ENCODE measurements at places on chromosomes 11 and 22. TPM values are rescaled to one million over a fixed set of nuclear protein-coding genes. Genes with fewer than 3 reads are reported as not detected.

The INPP5J gene
- total RNA-seq: 7.0 TPM

The HEPHL1 gene
- total RNA-seq: not detected

The CASP5 gene
- not detected for total RNA-seq

The OR8G5 gene
- total RNA-seq: 1.7 TPM

The TMEM25 gene
- total RNA-seq: 3.2 TPM

The IGLL1 gene
- total RNA-seq: not detected

The MED15 gene
- 264 TPM for total RNA-seq

The CADM1 gene
- total RNA-seq: 0.42 TPM

The GAL3ST3 gene
- total RNA-seq: not detected

The P2RY2 gene
- total RNA-seq: not detected

The OR52I1 gene
- not detected for total RNA-seq

The TREH gene
- not detected for total RNA-seq

The MPEG1 gene
- total RNA-seq: 0.07 TPM

The RAB38 gene
- 1.5 TPM for total RNA-seq

The SLCO2B1 gene
- 13.1 TPM for total RNA-seq

The MOGAT2 gene
- total RNA-seq: 0.09 TPM

The APOBEC3G gene
- total RNA-seq: 6.2 TPM

The UBQLN3 gene
- total RNA-seq: not detected

The KCNK7 gene
- total RNA-seq: not detected

The PVALB gene
- not detected for total RNA-seq

The ENTHD1 gene
- 0.20 TPM for total RNA-seq

The PRCP gene
- total RNA-seq: 23.2 TPM

The TMEM191B gene
- total RNA-seq: 5.3 TPM

The PTPRJ gene
- total RNA-seq: 10.7 TPM

The KCNJ5 gene
- 0.04 TPM for total RNA-seq

The TSPO gene
- total RNA-seq: 82.4 TPM

The LMO2 gene
- total RNA-seq: 87.3 TPM

The NEFH gene
- total RNA-seq: 14.5 TPM

The MYO18B gene
- total RNA-seq: 7.0 TPM

Measured in K562 (cell line).